ENCODE measurements at places on chromosomes 7 and 10. TPM values are rescaled to one million over a fixed set of nuclear protein-coding genes. Genes with fewer than 3 reads are reported as not detected.

The TLX1 gene
- 7.0 TPM for total RNA-seq

The C10orf90 gene
- not detected for total RNA-seq

DNA sequence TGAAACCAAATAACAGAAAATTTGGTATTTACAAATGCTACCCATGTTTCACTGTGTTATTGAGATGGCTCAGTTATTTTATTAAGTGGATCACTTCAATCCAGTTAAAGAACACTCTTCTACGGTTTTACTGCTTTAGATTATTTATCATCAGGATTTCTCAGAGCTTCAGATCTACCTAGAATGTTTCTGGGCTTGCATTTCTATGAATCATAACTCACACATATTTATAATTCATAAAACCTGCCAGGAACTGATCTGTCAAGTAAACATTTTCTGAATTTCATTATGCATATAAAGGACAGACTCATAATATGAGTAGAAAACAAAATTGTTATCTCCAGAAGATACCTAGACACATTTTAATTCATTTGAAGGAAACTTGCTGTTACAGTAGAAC, 1172.3 kb upstream of the LRRTM3 start:
- H3K4me1 ChIP-seq, result peaks cover 10% of the 10 kb centered on the region
- no peaks in the 10 kb centered on the region for H3K27me3 ChIP-seq
- no peak overlapping the region for H3K27ac ChIP-seq
- H3K36me3 ChIP-seq, result no peaks in the 10 kb centered on the region
- no peak overlapping the region for H3K4me3 ChIP-seq

DNA sequence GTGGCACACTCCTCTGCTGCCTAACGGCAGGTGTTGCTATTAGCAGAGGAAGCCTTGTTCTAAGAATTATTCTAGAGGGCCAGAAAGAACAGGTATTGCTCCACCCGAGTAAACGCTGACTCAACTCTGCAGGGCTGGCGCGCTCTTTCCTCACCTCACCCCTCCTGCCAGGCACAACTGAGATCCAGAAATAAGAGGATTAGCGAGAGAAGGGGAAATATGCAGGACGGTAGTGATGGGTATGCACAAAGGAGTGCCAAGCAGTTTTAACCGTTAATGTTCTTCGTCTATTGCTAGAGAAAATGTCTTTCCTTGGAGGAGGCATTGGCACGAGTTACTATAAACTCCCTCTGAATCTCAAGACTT, 369 bp upstream of the SCIN start:
- peaks cover 28% of the 10 kb centered on the region for H3K27me3 ChIP-seq
- peak; percentile 48 for DNase-seq
- H3K4me1 ChIP-seq, result peaks cover 19% of the 10 kb centered on the region
- H3K27ac ChIP-seq, result peak overlapping the region; percentile 72

DNA sequence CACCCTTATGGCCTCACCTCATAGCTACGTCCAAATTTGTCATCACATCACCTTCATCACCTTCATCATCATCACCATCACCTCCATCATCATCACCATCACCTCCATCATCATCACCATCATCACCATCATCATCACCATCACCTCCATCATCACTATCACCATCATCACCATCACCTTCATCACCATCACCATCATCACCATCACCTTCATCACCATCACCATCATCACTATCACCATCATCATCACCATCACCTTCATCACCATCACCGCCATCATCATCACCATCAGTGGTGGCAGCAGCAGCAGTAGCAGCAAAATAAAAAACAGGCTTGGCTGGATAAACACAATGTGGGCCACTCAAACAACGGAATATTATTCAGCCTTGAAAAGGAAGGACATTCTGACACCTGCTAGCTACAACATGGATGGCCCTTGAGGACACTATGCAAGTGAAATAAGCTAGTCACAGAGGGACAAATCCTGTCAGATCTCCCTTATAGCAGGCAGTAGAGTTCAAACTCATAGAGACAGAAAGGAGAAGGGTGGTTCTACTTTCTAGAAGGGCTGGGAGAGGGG, 47.7 kb upstream of the PDGFA start:
- no peaks in the 10 kb centered on the region for H3K27me3 ChIP-seq
- H3K4me3 ChIP-seq, result no peak overlapping the region

DNA sequence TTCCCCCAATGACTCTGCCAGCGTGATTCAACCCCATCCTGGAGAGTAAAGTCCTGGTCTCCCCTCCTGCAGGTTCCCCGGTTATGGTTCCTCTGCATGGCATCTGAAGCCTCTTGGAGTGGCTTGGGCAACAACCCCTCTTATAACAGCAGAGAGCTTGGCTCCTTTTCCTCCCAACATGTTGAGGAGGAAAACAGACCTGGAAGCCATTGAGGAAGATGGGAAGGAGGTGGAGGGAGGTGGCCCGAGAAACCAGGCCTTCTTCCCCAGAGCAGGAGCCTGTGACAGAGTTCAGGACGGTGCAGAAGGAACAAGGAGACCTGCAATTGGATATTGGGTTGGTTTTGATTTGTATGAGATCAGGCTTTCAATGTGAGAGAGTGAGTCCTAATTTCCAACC, 184.0 kb upstream of the ADCY1 start:
- H3K27ac ChIP-seq, result no peak overlapping the region
- no peaks in the 10 kb centered on the region for H3K36me3 ChIP-seq
- no peaks in the 10 kb centered on the region for H3K4me1 ChIP-seq
- no peak overlapping the region for H3K4me3 ChIP-seq
- DNase-seq, result no peak

- H3K4me3 ChIP-seq, result no peak overlapping the region
- DNase-seq, result no peak
- H3K4me1 ChIP-seq, result peaks cover 85% of the 10 kb centered on the region
- H3K36me3 ChIP-seq, result no peaks in the 10 kb centered on the region
Observed at GRCh38 chr7:27124902-27125689, 5.5 kb downstream of the HOXA4 start.

- no peak overlapping the region for H3K27ac ChIP-seq
- peak; percentile 74 for DNase-seq
- peaks cover 4% of the 10 kb centered on the region for H3K4me1 ChIP-seq
- H3K27me3 ChIP-seq, result no peaks in the 10 kb centered on the region
- H3K36me3 ChIP-seq, result no peaks in the 10 kb centered on the region
Observed at GRCh38 chr7:23357190-23358093, 58.3 kb downstream of the MALSU1 start.

DNA sequence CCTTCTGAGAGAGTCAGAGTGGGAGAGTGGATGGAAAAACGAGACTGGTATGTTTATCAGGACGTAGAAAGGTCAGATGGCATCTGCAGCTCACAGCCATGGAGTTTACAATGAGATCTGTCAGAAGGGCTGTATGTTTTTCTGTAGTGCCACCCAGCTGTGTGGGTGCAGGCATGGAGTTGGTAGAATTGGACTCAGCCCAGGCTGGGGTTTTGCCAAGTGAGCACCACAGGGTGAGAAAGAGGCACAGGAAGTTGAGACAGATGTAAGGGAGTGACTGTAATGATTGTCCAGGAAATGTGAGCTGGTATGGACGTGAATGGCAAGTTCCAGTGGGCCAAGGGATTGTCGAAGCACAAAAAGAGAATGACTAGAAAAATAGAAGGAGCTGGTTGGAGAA, 9.1 kb upstream of the ZYX start:
- no peak overlapping the region for H3K27ac ChIP-seq
- H3K27me3 ChIP-seq, result peaks cover under 1% of the 10 kb centered on the region
- no peaks in the 10 kb centered on the region for H3K36me3 ChIP-seq
- H3K4me3 ChIP-seq, result no peak overlapping the region
- no peaks in the 10 kb centered on the region for H3K4me1 ChIP-seq

DNA sequence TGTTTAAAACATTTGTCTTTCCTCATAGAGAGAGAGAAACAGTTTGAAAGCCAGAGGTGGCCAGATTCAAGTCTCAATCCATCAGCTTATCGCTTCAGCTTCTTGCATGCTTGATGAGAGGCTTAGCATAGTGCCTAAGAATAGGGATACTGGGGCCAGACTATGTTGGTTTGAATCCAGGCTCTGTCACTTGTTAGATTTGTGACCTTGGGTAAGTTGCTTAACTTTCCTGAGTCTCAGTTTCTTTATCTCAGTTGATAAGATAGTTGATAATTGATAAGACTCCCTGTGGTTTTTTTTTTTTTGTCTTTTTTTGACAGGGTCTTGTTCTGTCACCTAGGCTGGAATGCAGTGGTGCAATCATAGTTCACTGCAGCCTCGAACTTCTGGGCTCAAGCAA, 12.1 kb upstream of the CDK6 start:
- no peaks in the 10 kb centered on the region for H3K4me1 ChIP-seq
- H3K4me3 ChIP-seq, result no peak overlapping the region
- DNase-seq, result no peak
- H3K36me3 ChIP-seq, result no peaks in the 10 kb centered on the region
- H3K27ac ChIP-seq, result no peak overlapping the region

- peak overlapping the region; percentile 18 for H3K27ac ChIP-seq
- no peak overlapping the region for H3K4me3 ChIP-seq
- no peaks in the 10 kb centered on the region for H3K4me1 ChIP-seq
- H3K27me3 ChIP-seq, result no peaks in the 10 kb centered on the region
- H3K36me3 ChIP-seq, result no peaks in the 10 kb centered on the region
Observed at GRCh38 chr7:149753375-149754233, 19.8 kb downstream of the ZNF467 start.

DNA sequence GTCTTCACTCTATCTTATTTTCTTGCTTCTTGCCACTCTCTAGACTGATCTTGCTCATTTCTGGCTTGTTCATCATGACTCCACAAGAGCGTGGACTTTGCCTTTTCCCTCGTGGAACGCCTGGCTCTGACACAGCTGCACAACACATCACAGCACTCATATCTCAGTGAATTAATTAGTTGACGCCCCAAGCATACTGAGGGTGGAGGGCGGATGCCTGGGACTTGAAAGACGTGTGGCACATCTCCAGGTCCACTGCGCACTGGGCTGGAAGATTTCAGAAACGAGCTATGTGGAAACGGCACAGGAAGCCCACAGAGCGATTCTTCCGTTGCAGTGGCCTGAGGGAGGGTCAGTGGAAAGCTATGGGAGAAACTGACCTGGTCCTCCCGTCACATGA, 23.6 kb upstream of the PLEKHA1 start:
- no peaks in the 10 kb centered on the region for H3K4me1 ChIP-seq
- H3K36me3 ChIP-seq, result no peaks in the 10 kb centered on the region
- peak; percentile 40 for DNase-seq
- no peak overlapping the region for H3K4me3 ChIP-seq
- H3K27ac ChIP-seq, result no peak overlapping the region
- no peaks in the 10 kb centered on the region for H3K27me3 ChIP-seq

GRCh38 chr10:343231-344220, 208.3 kb downstream of the ZMYND11 start:
- no peaks in the 10 kb centered on the region for H3K27me3 ChIP-seq
- DNase-seq, result peak; percentile 67
- no peak overlapping the region for H3K4me3 ChIP-seq
- peaks cover 69% of the 10 kb centered on the region for H3K36me3 ChIP-seq
- H3K27ac ChIP-seq, result no peak overlapping the region

GRCh38 chr7:111292026-111292470, 201.1 kb downstream of the LRRN3 start:
- no peak overlapping the region for H3K4me3 ChIP-seq
- no peaks in the 10 kb centered on the region for H3K4me1 ChIP-seq
- no peak overlapping the region for H3K27ac ChIP-seq
- no peak for DNase-seq
- no peaks in the 10 kb centered on the region for H3K27me3 ChIP-seq

DNA sequence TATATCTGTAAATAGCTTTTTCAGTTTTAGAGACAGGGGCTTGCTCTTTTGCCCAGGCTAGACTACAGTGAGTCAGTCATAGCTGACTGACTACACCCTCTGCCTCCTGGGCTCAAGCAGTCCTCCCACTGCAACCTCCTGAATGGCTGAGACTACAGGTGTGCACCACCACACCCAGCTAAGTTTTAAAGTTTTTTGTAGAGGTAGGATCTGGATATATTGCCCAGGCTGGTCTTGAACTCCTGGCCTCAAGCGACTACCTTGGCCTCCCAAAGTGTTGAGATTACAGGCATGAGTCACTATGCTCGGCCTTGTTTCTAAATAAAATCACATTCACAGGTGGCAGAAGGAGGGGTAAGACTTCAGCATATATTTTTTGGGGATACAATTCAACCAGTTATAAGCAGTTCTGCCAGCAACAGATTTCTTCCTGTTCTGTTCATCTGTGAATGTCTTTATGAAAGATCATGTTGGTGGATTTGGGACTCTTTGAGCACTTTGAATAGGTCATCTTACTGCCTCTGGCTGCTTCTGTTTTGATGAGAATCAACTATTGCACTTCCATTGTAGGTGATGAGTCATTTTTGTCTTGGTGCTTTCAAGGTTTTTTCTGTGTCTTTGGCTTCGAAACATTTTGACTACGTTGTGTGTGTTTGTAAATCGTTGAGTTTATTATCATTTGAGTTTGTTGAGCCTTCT, 15.7 kb downstream of the RBM33 start:
- peaks cover 14% of the 10 kb centered on the region for H3K4me1 ChIP-seq
- DNase-seq, result no peak
- peaks cover 2% of the 10 kb centered on the region for H3K36me3 ChIP-seq

GRCh38 chr7:68511281-68511680, 1087.0 kb upstream of the AUTS2 start:
- peak; percentile 60 for DNase-seq
- H3K27ac ChIP-seq, result no peak overlapping the region
- H3K27me3 ChIP-seq, result no peaks in the 10 kb centered on the region
- H3K4me3 ChIP-seq, result no peak overlapping the region
- no peaks in the 10 kb centered on the region for H3K4me1 ChIP-seq
- H3K36me3 ChIP-seq, result no peaks in the 10 kb centered on the region

GRCh38 chr10:104096692-104097091, 11.0 kb upstream of the COL17A1 start:
- H3K4me3 ChIP-seq, result no peak overlapping the region
- no peaks in the 10 kb centered on the region for H3K36me3 ChIP-seq
- no peak for DNase-seq
- H3K4me1 ChIP-seq, result no peaks in the 10 kb centered on the region
- no peaks in the 10 kb centered on the region for H3K27me3 ChIP-seq
